ENCODE measurements at places on chromosomes 11 and 22.

GRCh38 chr22:44159811-44160210 lies 20.9 kb upstream of the PARVG start:
- DNase-seq = no peak

DNA sequence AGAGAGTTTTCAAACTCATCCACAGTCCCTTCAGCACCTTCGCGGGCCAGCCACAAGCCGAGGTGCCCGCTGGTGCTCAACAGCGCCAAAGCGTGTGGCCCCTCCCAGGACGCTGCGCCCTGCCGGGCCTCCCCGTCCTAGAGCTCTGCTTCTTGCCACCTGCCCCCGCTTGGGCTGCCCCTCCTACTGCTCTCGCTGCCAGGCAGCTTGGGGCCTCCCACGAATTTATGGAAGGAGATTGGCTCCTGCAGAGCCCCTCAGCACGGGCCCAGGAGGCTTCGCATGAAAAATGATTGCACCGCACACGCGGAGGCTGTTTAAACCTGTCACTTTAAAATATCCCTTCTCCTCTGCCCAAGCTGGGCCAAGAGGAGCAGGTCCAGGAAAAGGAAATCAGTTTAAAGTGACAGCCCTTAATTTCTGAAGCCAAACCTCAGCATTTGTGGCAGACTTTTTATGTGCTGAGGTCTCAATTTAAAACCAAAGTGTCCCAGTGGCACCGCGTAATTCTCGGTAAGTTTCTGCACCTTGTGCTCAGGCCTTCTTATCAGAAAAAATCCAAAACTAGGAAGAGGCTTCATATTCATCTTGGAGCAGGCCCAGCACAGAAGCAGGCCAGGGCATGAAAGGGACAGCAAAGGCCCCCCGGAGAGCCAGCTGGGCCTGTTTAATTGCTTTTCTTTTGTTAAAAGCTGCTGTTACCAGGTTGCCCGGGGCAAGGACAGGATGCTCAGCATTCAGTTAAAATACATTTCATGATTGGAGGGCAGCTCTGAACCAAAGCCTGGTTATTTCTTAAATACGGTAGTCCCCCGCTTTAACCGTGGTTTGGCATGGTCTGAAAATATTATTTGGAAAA lies 303.6 kb downstream of the OPCML start:
- no peak for DNase-seq

DNA sequence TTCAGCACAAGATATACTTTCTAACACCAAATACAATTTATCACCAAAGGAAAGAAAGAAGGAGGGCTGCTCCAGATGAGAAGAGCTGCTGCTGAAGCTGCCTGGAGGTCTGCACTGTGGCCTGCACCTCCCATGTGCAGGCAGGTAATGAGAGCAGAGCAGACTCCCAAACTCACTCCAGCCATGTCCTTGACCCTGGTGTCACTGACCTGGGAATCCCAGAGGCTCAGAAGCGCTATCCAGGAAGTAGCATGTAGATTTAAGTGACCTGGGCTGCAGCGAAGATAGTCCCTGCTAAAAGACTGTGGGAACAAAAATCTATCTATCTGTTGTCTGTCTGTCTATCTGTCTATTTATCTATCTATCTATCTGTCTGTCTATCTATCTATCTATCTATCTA lies 816.3 kb downstream of the OPCML start:
- no peak for DNase-seq

DNA sequence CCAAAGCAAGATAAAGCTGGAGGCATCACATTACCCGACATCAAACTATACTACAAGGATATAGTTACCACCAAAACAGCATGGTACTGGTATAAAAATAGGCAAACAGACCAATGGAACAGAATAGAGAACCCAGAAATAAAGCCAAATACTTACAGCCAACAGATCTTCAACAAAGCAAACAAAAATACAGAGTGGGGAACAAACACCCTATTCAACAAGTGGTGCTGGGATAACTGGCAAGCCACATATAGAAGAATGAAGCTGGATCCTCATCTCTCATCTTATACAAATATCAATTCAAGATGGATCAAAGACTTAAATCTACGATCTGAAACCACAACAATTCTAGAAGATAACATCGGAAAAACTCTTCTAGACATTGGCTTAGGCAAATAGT lies 50.0 kb upstream of the CLTCL1 start:
- no peak for DNase-seq

- DNase-seq = no peak
These were observed 29.2 kb downstream of the NF2 start for GRCh38 chr22:29632672-29633071.

DNA sequence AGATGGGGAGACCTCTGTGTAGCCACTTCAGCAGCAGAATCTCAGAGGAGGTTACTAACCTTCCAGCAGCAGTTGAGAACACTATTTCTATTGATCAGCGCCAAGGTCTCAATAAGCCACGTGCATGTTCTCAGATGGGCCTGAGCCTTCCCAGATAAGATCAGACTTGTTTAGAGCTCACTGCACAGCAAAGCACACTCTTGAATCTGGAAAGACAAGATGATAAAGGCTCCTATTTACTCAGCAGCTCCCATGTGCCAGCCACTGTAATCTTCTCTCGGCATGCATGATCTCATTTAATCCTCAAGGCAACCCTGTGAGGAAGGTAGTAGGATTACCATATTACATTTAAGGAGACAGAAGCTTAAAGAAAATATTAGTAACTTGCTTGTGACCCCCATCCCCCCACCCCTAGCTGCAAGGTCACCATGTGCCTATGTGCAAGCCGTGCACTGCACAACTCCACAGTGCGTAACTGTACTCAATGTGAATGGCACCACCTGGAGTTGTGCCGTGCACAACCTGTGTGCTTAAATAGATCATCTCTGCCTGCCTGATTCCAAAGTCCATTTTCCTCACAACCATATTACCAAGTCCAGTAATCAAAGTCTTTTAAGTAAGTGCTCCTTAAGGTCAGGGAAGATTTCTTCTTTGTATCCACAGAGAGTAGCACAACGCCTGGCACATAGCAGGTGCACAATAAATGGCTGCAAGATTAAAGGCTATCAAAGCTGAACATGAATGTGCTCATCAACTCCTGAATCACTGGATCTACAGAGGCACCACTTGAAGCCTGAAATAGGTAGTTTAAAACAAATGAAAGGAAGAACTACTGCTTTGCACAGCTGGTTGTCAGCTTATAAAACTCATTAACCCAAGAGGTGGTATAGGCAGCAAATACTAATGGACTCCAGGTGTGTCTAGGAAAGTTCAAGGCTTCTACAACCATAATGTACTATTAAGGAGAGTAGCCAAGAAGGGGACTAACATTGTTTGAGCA lies 293.8 kb downstream of the BUD13 start:
- no peak for DNase-seq

GRCh38 chr11:34886609-34887008 lies 29.6 kb downstream of the APIP start:
- DNase-seq = no peak

DNA sequence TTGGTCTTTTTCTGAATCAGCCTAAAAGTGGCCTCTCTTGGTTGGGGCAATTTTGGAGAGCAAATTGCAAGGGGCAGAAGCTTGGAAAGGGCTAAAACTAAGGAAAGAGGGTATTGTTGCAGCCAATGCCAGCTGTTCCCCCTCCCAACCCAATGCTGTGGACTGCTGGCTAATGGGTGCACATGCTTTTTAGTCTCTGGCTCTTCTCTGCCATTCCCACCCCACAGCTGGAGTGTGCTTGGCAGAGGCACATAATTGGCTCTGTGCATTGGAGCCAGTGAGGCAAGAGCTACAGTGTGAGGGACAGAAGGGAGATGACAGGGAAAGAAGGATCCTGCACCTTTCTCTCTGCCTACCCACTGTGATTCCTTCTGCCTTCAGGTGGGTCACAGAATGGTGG lies 140.0 kb downstream of the NECTIN1 start:
- DNase-seq = no peak

DNA sequence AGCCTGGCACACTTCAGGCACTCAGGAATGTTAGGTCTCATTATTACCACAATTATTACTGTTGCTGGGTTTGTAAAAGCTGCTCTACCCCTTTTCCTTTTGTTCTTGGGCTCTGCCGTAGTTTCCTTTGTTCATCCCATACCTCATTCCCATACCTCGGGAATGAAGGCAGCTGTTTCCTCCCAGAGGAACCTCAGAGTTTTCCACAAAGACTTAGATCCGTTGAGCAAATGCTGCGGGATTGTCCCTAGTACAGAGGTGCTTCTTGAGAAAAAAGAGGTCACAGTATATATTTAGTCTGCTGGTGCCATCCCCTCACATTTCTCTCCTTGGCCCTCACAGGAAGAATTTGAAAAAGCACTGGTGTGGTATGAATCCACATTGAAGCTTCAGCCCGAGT lies 134.7 kb downstream of the TTC17 start:
- no peak for DNase-seq
